BJ (cell line): ENCODE measurements at places on chromosomes 2 and 18.

- no peak for DNase-seq
Measured at GRCh38 chr18:46297124-46297523, 192.9 kb downstream of the HAUS1 start.

DNA sequence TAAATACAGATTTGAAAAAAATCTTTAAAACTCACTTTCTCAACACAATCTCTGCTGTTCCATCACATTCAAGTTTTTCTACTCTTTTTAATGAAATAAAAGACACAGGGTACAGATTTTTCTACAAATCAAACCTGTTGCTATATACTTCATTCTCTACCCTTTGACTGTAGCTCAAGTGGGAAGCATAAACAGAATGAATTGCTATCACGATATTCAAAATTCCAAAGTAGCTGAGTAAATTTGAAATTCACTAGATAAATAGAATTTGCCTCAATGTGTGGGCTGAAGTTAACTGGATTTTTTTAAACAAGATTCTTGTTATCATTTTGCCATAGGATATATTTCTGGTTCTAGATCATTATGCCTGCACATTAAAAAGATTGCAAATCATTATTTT is 185.9 kb downstream of the ZNF521 start:
- no peak for DNase-seq

- DNase-seq = no peak
Measured at GRCh38 chr18:23069481-23069880, 65.8 kb upstream of the CABLES1 start.

DNA sequence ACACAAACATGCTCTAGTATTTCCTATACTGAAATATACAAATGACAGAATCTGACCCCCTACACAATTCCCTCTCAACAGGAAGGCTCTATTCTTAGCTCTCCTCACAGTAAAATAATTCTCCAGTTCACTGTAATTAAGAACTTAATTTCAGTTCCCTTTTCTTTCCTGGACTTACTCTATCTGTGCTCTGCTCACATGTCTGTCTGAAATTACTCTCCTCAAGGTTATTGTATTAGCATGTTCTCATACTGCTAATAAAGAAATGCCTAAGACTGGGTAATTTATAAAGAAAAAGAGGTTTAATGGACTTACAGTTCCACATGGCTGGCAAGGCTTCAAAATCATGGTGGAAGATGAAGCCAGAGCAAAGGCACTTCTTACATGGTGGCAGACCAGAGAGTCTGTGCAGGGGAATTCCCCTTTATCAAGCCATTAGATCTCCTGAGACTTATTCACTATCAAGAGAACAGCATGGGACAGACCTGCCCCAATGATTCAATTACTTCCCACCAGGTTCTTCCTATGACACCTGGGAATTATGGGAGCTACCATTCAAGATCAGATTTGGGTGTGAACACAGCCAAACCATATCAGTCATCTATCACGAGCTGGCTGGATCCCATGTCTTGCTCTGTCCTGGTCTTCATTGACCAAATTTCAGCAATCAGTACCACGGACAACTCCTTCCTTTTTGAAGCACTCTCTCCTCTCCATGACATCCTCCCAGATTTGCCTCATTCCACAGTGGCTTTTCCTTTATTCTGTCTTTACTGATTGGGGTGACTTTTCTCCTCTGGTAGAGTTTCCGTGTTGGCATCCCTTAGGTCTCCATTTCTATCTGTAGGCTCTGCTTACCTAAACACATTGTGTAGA is 110.9 kb downstream of the GALR1 start:
- no peak for DNase-seq

DNA sequence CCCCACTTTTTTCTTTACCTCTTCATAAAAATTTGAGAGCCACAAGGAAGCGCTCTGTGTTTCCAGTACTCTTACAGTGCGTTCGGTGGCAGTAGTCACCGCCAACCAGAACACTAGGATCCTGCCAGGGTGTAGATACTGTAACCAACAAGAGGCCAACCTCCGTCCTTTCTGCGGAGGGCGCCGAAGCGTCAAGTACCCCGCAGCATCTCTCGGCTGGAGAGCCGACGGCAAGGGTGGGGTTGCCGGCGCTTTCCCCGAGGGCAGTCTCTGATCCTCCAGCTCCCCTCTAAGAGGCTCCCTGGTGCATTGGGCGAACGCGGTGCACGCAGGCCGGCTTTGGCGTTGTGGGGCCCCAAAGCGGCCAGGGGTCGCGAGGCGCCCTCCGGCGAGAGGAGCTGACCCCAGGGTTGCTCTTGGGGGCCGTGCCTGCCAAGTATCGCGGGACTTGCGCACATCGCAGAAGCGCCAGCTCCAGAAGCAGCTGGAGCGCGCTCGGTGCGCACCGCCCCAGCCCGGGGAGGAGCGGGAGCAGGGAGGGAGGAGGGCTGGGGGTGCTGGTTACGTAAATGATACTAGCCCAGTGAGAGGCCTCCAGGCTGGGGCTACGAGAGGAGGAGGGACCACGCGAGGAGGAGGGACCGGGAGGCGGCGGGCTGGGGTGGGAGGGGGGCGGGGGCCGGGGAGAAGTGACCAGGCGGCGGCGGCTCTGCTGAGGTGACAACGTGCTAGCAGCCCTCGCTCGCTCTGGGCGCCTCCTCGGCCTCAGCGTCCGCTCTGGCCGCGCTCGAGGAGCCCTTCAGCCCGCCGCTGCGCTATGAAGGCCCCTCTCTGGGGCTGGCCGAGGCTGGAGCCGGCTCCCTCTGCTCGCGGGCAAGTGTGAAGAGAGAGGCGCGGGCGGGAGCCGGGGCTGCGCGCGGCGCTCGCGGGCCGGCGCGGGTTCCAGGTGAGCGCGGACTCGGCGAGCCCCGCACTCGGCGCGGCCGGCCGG is at the start of gene GALNT13:
Gene GALNT13 (plus strand): TSS at position 692 of the 991 bp plus-strand sequence.
- no peak for DNase-seq

GRCh38 chr2:20675701-20676352 is 8.9 kb downstream of the GDF7 start:
- no peak for DNase-seq

DNA sequence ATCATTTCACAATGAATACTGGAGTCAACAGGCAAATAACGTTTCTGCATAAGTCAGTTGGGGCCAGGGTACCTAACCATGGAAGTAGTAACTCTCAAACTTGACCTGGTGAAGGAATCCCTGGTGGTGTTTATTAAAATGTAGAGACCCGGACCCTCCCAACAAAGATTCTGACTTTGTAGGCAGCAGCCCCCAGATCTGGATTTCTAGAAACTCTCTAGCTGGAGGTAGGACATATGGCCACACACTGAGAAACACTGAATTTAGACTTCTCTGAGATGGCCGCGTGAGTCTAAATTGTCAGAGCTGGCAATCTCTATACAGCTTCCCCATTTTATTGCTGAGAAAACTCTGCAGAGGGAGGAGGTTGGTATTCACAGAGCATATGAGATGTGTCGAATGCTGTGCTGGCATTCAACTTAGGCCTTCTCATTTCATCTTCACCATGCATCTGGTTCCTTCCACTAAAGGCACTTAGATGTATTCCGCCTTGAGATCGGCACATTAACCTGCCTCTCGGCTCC is 278.1 kb downstream of the CYRIA start:
- DNase-seq = no peak

DNA sequence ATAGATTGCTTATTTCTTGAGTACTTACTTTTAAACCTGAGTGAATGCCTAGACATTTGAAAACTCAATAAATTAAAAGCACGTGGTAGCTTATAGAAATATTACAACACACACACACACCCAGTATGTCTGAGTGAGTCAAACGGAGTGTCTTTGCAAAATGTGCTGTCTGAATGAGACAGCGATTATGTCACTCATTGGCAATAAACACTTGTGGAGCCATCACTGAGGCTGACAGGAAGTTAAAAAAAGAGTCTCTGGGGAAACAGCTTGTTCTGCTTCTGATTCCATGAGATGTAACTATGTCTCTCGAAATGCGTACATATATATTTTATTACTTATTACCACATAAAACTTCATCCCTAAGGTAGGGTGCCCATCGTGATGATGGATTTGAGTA is 22.3 kb upstream of the VPS4B start:
- peak; percentile 47 for DNase-seq

DNA sequence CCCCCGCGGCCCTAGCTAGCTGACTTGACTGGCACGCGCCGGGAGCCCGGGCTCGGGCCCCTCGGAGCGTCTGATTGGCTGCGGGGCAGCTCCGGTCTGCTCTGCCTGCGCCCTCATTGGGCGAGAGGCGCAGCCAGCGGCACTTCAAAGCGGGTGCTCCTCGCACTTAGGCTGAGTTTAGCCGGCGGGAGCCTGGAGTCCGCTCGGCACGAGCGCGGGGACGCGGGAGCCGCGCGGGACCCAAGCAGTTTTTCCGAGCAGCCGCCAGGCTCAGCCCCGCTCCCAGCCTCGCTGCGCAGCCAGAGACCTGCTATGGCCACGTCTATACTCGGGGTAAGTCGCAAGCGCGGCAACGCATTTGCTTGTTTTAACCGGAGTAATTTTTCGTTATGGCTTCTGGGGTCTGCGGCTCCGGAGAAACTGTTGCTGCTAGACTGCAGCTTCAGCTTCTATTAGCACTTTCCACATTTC is at the start of gene SP9:
Gene SP9 (plus strand): TSS at position 174 of the 471 bp plus-strand sequence. CDS start 139 bp downstream, at position 313.
- no peak for DNase-seq

DNA sequence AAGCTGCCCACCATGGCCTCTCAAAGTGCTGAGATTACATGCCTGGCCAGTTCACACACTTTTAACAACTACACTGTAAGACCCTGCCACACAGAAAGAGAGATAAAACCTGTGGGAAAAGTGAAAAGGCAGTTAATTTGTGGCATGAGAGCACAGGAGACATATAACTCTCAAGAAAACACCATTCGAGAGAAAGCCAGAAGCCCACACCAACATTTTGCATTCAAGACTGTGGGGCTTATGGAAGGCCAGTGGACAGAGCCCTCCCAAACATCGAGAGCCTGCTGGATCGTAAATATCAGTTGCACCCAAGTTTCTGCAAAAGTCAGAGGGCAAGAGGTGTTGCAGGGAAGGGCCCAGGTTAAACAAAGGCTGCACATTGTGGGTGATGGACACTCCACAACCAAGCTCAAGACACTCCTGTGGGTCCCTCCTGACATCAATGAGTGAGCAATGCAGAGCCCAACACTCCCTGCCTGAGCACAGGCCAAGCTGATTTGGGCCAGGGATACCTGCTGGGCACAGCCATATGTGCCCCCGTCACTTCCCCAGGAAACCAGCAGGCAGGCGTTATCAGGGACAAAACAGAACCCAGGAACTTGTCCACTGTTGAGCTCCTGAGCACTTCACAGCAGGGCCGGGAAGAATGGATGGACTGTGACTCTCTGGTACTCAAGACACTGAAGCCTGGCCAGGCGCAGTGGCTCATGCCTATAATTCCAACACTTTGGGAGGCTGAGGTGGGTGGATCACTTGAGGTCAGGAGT is 114.4 kb downstream of the ZFP36L2 start:
- DNase-seq = no peak

DNA sequence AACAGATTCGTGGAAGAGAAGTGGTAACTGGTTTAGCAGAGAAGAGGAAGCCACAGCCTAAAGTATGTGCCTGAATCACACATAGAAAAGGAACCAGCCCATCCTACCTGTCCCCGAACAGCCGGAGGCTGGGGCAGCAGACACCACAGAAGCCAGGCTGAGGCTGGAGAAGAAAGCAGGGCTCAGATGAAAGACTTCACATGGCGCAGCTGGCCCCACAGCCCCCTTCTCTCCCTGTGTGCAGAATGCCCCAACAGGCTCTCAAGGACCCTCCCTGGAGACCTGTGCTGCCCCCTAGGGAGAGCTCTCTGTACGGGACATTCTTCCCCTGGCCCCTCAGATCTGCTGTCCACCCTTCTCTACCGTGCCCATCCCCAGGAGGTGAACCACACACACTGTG is 83.5 kb upstream of the RAB12 start:
- no peak for DNase-seq

DNA sequence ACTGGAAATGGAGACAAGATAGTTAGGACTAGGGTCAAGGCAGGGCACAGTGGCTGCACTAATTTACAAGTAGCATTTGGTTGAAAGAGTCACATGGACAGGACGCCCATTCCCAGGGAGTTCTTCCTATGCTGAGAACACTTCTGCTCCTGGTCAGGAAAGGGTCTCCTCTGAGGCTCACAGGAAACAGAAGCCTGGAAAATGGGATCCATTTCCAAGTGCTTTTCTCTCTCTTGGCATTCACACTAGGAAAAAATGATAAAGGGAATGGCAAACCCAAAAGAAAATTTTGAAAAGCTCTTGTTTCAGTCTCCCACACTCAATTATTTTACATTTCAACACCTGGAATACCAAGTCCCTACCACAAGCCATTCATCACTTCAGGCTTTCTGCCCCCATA is 88.7 kb downstream of the COBLL1 start:
- DNase-seq = no peak

- no peak for DNase-seq
Measured at GRCh38 chr18:10169814-10170213, 256.0 kb downstream of the VAPA start.

- no peak for DNase-seq
Measured at GRCh38 chr2:207073801-207074678, 91.7 kb downstream of the KLF7 start.

DNA sequence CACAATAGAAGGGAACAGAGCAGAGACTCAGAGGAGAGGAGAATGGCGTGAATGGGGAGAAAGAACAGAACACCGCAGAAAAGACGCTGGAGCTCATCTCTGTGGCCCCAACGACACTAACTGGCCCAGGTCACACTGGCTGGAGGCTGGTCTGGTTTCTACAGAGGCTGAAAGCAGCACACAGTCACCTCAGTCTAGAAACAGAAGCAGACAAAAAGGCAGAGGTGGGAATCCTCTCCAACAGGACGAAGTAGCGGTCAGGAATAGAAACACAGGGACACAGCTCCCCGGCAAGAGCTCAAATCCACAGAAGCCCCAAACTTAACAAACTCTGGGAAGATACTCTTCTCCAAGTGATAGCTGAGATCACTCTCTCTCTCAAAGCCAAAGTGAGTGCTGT is 9.2 kb downstream of the SLC66A2 start:
- no peak for DNase-seq

- no peak for DNase-seq
Measured at GRCh38 chr2:124708661-124709060, 683.6 kb downstream of the CNTNAP5 start.

DNA sequence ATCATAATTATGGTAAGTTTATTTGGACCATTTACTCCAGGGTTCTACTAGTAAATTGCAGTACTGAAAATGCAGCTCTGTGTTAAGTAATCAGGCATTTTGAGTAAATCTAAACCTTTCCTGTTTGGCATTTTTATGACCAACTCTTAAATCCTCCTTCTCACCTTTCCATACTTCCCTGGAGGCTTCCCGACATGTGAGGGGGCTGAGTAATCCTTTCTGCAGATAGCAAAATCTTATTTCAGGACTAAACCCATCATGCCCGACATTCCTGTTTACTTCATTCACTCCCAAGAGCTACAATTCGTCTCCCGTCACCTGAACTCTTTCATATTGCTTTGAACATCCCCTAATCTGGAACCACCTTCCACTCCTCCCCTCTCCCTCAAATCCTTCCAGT is 296.6 kb downstream of the IKZF2 start:
- DNase-seq = no peak

- no peak for DNase-seq
Measured at GRCh38 chr2:200428961-200429665, 80.8 kb downstream of the KCTD18 start.

GRCh38 chr2:202933139-202933510 is 21.1 kb downstream of the CARF start:
- no peak for DNase-seq
